Ecto neural progenitor cell (in vitro differentiated cells): ENCODE measurements at places on chromosomes 6 and 20.

- peak; percentile 82 for DNase-seq
Measured at GRCh38 chr6:43723737-43724295, 36.2 kb upstream of the MRPS18A start.

DNA sequence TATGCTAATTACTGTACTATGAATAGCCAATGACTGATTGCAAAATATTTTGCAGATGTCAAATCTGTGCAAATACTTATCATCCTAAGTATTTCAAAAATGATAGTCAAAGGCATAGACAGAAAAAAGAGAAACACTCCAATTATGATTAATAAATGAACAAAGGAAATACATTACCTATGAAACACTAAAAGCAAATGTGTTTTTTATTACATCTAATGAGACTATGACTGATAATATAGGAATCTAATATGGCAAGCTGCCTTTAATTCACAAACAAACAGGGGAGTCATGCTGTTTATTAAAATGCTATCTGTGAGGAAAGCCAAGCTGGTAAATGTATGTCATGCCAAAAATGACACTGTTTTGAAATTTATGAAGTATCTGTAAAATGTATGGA, 713.2 kb upstream of the NRSN1 start:
- no peak for DNase-seq

DNA sequence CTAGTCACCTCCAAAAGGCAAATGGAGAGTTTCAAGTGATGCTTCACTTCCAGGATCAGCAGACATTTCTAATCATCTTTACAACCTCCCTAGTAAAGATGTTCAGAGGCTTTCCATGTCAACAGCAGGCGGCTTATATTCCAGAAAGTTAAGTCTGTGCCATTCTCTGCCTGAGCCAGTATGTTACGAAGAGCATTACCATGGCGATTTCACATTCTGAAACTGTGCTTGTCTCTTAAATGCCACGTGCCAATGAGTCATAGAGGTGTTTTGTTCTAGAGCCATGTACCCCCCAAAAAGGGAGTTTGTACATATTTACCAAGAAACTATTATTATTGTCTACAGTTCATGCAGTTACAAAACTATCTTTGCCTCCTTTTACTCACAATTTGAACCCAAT, 319.5 kb downstream of the FOXA2 start:
- DNase-seq, result no peak

DNA sequence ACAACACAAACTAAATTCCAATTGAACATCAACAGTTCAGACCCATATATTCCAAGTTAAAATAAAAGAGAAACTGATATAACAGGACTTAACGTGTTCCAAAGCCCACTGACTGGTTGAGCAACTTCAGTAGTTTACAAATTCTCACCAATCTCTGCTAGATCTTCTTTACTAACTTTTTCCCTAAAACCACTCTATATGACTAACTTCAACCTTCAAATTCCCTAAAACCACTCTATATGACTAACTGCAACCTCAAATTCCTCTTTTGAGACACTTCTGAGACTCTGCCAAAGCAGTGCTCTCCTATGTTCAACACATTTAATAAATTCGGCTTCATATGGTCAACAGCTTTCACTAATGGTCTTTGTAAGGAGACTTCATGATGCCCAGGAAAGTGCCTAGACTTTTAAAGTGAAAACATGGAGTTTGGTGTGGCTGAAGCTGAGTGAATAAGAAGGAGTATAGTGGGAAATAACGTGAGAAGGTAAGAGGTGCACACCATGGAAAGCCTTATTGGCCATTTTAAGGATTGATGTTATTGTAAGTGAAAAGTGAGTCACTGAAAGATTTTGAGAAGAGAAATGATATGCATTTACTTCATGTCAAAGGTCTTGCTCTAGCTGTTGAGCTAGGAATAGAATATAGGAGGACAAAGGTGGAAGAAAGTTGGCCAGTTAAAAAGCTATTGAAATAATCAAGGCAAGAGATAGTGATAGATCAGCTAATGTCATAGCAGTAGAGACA, 134.0 kb upstream of the HCRTR2 start:
- DNase-seq, result no peak

- DNase-seq, result no peak
Measured at GRCh38 chr6:128352366-128352765, 168.0 kb downstream of the PTPRK start.

GRCh38 chr6:32920715-32921114, 20.1 kb downstream of the HLA-DMB start:
- no peak for DNase-seq

DNA sequence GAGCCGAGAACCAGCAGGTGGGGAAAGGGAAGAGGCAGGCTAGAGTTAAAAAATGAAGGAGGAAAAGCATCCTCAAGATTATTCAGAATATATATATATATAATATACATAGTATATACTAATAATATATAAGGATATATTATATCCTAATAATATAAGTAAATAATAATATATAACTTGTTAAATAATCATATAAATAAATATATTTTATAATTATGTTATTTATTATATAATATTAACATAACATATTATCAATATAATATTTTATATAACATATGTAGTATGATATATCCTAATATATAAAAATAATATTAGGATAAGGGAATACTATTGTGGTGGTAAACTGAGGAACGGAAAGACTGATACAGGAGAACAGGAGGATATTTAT, 171.8 kb downstream of the TRIM27 start:
- DNase-seq, result no peak

DNA sequence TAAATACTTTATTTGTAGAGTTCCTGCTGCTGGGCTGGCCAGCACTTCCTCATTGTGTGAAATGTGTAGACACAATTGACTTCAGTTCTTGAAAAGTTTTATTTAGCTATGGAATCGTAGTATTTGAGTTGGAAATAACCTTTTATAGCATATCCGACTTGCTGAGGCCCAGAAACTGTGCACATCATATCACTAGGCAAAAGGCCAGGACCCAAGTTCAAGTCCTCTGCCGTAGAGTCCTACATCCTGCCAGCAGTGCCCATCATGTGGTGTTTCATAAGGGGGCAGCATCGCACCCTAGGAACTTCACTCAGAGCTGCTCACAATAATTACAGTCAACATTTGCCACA, 207.7 kb upstream of the SNX9 start:
- no peak for DNase-seq

DNA sequence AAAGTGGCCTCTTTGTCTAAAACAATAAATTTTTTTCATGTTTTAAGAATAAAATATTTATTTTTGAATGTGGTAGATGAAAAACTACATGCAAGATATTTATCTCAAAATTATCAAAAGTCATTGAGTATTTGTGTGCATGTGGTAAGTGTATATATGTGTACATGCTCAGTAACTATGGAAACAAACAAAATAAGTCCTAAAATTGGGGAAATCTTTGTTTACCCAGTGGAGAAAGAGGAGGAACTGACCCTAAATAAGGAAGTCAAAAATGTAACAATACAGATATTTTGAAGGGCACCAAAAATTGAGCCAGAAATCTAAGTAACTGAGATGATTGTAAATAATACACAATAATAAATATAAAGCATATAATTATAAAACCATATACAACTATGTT, 639.2 kb downstream of the MAFB start:
- no peak for DNase-seq

DNA sequence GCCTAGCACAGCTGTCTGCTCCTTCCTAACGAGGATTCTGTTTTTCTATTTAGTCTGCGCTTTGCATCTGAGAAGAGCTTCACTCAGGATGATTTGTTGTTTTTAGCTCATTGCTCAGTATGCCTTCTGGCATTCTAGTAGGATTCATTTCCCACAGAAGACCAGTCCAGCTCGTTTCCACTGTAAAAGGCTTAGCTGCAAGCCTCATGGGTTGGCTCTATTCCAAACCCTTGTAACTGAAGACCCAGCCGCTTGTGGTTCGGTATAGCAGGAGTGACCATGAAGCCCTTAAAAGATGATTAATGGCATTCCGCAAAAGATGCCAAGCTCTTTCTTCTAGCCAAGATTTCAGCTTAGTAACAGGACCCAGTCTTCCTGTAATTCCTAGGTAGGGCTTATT, 7.2 kb downstream of the ADGRF1 start:
- DNase-seq, result no peak

- DNase-seq, result peak; percentile 38
Measured at GRCh38 chr6:169800116-169800667, 48.8 kb downstream of the ERMARD start.

- DNase-seq, result no peak
Measured at GRCh38 chr20:21968486-21968885, 263.0 kb downstream of the PAX1 start.

DNA sequence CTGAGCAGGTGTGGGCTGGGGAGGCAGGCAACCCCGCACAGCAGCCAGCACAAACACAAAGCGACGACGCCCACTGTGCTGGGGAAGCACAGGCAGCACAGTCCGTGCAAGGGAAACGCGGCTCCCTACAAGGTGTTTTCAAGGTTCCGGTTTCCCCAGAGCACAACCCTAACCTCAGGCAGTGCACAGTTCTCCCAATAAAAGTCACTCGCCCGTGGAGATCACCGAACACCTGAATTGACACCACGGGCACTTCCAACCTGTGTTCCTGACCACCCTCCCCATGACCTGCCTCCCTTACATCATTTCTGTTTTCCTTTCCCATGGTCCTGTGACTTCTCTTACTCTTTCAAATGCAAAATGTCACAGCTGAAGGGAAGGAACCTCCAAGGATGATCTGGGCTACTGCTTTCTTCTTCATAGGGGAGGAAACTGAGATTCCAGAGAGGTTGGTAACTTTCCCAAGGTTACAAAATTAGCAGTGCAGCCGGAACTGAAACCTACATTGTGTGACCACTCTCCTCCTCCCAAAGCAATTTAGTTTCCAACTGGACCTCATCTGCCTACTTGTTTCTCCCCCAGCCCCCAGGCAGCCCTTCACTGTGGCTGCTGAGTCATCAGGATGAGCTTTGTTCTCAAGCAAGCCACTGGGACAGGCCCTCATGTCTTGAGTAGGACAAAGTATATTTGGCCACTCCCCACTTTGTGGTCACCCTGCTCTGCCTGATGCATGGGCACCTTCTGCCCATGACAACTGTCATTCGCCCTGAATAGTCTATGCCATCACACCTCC, 125.3 kb downstream of the ATXN1 start:
- no peak for DNase-seq

GRCh38 chr6:164996838-164997237, 312.6 kb downstream of the C6orf118 start:
- no peak for DNase-seq

DNA sequence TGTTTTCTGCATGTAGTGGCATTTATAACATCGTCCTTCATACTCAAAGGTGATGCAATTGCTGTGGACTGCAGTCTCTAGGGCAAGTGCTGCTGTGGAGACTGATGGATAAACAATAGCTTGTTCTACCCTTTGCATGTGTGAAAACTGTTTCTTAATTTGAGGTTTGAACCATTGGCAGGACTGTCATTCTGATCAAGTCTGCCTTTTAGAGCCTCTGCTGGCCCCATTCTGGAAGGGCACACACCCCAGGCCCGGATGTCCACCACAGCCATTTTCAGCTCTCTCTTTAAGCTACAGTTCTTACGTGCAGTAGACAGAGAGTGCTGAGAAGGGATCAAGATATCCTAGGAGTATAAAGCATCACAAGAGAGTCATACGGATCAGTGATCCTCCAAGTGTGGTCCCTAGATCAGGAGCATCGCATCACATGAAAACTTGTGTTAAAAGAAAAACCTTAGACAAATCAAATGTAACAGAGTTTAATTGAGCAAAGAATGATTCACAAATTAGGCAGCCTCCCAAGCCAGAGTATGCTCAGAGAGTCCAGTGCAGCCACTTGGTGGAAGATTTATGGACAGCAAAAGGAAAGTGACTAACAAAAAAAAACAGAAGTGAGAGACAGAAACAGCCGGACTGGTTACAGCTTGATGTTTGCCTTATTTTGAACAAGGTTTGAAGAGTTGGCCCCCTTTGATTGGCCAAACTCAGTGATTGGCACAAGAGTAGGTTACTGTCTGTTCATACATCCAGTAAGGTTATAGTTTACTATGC, 52.0 kb downstream of the FRK start:
- peak; percentile 43 for DNase-seq

DNA sequence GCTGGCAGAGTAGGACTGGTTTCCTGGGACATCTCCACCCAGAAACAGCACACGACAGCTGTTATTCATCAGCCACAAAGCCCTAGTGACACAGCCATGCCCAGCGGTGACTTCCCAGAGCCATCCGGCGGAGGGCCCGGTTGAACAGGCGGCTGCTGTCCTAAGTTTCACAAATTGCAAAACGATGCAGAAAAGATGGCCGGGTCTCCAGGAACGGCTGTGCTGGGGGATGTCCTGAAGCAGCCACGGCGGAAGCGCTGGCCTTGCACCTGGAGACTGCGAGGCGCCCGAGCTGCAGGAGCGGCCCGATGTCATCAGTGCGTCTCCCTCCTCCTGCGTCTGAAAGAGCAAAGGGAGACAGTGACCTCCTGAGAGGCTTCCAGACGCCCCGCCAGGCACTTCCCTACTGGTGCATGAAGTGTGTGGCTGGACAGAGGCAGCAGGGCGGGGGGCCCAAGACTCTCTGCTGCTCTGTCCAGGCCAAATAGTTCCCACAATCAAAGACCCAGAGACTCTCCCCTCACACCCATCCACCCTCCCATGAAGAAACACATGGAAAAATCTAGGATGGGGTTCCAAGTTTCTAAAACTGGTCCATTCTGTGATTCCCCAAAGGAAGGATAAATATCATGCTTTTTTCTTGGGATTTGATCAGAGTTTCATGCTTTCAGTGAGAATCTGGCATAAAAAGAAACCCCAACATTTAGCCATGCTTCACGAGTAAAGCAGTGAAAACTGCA, 44.0 kb downstream of the SSR1 start:
- DNase-seq, result no peak

DNA sequence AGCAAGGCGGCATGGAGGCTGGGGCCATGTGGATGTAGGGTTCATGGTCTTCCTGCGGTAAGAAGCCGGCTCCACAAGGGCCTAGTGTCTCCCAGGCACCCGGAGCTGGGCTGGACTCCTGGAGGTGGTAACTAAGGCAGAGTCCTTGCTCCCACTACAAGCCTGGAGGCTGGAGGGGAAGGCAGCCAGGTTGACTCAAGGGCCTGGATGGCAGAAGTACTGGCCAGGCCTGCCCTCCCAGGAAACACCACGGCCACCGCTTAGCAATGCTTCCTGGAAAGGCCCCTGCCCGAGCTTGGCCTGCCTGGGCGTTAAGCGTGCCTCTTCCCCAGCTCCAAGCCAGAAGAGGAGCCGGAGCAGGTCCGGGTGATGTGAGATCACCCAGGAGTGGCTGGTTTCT, 182.0 kb downstream of the ZDHHC14 start:
- no peak for DNase-seq

DNA sequence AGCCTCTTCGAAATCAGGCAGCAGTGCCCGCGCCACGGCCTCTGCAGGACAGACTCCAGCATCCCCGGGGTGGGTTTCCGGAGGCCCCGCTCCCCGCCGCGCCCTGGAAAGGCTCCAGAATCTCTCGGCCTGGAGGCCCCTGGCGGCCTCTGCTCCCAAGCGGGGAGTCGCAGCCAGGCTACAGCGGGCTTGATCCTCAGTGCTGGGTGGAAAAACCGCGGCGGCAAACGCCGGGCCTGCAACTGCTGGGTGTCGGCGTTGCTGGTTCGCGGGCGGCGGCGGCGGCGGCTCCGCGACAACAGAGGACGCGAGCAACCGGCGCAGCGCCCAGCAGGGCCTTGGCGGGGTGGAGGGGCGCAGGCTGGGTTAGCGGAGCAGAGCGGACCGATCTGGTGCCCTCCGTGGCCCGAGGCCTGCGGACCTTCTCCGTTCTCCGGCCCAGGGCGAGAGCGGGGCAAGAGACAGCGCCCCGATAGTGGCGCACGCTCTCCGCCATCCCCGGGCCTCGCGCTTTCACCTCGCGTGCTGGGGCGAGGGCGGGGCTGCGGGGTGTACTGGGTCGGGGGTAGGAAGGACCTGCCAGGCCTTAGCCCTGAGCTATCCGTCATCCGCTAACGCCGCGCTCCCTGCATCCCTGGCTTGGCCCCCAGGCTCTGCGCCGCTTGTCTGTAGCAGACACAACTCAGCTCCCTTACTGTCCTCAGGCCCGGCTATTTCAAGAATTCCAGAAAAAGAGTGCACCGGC, 3.4 kb upstream of the ZNF292 start:
- DNase-seq, result peak; percentile 82
